ENCODE measurements at places on chromosomes 1 and 21.

- DNase-seq: no peak
Observed at GRCh38 chr21:43754948-43755781, 20.9 kb downstream of the CSTB start.

- no peak for DNase-seq
Observed at GRCh38 chr1:229406798-229407197, 27.1 kb downstream of the ACTA1 start.

DNA sequence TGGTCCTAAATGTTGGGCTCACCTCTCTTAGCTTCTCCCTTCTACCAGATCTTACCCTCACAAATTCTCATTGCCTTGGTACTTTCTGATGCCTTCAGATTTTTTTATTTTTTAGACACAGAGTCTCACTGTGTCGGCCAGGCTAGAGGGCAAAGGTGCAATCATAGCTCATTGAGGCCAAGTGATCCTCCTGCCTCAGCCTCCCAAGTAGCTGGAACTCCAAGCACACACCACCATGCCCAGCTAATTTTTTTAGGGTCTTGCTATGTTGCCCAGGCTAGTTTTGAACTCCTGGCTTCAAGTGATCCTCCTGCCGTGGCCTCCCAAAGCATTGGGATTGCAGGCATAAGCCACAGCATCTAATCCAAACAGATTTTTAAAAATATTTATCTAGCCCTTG lies 69.4 kb downstream of the ZSWIM5 start:
- no peak for DNase-seq

DNA sequence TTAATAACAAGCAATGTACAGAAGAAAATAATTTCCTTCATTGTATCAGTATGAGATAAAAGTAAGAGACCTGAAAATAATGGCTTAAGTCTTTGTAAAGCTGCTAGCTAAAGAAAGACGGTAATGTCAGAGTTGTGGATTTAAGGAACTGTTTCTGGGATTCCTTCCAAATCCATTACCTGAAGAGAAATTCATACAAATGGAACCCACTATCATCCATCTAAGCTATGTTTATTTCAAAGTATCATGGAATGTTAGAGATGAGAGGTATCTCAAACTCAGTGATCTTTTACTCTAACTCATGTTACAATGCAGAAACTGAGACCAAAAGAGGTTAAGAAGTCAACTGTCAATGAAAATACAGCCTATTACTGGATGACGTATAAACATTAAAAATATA lies 197.7 kb downstream of the DENND1B start:
- DNase-seq: no peak

DNA sequence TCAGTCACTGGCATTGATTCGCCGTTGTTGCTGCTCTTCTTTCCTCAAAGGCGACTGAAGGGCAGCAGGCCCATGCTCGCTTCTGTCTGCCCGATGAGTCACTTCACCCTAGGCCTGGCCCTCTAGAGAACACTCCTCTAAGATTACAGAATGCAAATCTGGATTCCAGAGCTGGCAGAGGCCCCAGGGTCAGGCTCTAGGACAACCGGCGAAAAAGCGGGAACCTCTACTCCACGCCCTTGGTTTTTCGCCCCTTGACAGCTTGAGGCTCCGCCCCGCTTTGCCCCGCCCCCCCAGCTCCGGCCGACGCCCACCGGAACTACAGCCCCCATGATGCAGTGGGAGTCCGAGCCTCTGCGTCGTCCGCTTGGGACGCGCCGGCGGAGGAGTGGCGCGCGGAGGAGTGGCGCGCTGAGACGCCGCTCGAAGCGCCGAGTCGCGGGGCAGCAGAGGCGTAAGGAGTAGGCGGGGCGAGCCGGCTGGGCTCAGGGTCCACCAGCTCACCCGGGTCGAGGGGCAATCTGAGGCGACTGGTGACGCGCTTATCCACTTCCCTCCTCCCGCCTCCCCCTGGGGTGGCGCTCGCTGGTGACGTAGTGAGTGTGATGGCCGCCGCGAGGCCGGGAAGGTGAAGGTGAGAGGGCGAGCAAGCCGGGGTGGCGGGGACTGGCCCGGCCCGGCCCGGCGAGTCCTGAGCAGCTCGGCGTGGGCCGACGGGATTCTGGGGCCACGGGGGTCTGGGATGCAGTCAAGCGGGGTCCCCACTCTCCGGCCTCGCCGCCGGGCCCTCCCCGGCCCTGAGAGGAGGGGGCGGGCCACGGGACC lies at the start of gene MFN2:
TSS of gene MFN2 (plus strand) at position 594 of the 825 bp plus-strand sequence. CDS start 8,725 bp downstream, outside the sequence.
- peak; percentile 84 for DNase-seq

DNA sequence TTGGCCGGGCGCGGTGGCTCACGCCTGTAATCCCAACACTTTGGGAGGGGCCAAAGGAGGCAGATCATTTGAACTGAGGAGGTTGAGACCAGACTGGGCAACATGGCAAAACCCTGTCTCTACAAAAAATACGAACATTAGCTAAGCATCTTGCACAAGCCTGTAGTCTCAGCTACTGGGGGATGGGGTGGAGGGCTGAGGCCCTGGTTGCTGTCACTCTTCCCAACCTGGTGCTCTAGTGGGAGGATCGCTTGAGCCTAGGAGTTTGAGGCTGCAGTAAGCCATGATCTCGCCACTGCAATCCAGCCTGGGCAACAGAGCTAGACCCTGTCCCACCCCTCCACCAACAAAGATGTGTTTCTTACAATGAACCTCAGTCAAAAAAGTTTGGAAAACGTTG lies 2.8 kb downstream of the PHGDH start:
- no peak for DNase-seq

DNA sequence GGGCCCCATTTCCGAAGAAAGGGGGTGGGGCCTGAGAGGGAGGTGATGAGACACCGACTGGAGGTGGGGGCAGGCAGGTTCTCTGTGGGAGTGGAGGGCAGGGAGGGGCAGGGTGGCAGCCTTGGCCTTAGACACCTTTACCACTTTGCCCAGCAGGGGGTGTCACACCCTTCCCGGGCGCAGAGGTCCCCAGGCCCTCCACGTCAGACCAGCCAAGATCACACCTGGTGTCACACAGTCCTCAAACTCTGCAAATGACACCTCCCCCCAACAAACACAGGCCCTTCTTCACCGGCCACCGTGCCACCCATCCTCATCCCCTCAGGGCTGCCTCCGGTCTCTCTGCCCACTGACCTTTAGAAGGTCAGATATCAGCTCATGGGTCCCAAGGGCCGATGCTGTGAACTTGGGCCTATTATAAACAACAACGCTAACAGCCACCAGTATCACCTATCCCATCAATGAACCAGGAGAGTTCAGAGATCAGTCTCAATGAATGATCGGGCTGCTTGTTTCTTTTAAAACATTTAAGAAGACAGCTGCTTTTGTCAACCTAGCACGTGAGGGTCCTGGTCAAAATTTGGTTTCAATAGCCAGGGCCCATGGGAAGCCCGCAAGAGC lies 103.9 kb downstream of the CASZ1 start:
- peak; percentile 48 for DNase-seq

- DNase-seq: no peak
Observed at GRCh38 chr1:175169286-175170018, 23.1 kb downstream of the KIAA0040 start.

GRCh38 chr21:31162079-31162699 lies 123.9 kb upstream of the KRTAP19-8 start:
- DNase-seq: no peak

DNA sequence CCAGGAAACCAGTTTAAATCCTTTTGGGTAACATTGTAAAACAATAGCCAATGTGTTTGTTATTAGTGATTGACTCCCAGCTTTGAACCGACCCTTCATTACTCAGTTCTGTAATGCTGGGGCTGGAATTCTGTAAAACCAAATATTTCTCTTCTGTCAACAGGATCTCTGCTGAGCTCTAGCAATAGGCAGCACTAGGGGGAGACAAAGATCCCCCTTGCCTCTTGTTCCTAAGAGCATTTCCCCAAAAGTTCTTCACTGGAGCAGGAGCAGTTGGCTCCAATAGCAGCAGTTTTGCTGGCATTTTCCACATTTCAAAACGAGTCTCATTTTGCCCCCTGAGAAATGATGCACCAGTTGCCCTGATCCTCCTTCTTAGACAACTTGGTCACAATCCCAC lies 1671.1 kb downstream of the MRPL39 start:
- DNase-seq: no peak

DNA sequence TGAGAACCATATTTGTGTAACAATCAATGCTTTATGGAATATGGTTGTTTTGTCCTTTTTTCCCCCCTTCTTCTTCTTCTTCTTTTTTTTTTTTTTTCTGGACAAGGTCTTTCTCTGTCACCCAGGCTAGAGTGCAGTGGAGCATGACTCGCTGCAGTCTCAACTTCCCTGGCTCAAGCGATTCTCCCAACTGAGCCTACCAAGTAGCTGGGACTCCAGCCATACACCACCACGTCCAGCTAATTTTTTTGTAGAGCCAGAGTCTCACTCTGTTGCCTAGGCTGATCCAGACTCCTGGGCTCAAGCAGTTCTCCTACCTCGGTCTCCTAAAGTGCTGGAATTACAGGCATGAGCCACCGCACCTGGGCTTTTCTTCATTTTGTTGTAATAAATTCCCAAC lies 86.7 kb downstream of the FMN2 start:
- DNase-seq: no peak

- no peak for DNase-seq
Observed at GRCh38 chr21:31180256-31181081, 142.2 kb upstream of the KRTAP19-8 start.

GRCh38 chr1:207217778-207218511 lies 103.5 kb upstream of the CD55 start:
- DNase-seq: no peak

DNA sequence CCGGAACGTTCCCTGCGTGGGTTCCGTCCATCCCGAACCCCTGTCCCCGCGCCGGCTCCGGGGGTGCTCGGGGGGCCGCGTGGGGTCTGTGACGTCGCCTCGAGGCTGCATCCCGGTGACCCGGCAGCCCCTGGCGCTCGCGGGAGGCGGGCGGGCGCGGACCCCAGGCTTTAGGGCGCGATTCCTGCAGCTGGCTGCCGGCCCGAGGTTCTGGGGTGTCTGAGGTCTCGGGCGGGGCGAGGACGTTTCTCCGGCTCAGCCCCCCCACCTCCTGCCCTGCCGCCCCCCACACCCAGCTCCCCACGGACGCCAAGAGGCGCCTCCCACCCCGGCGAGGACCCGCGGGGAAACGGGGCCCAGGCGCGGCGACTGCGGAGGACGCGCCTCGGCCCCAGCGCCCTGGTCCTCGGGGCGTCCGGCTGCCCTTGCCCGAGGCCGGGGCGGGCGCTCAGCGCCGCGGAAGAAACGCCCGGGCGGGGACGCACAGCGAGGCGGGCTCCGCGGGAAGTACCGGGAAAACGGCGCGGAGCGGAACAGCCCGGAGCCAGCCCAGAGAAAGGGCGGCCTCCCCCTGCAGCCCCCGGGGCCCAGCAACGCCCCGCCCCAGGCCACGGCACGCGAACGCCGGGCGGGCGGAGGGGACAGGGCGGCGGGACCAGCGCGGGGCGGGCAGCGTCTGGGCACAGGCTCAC lies 1.3 kb upstream of the PCBP3 start:
- no peak for DNase-seq

GRCh38 chr21:34892209-34892608 lies 156.9 kb downstream of the RUNX1 start:
- no peak for DNase-seq

GRCh38 chr1:228871314-228872061 lies 136.2 kb downstream of the RHOU start:
- no peak for DNase-seq

GRCh38 chr1:15189692-15190370 lies 36.3 kb downstream of the TMEM51 start:
- no peak for DNase-seq

DNA sequence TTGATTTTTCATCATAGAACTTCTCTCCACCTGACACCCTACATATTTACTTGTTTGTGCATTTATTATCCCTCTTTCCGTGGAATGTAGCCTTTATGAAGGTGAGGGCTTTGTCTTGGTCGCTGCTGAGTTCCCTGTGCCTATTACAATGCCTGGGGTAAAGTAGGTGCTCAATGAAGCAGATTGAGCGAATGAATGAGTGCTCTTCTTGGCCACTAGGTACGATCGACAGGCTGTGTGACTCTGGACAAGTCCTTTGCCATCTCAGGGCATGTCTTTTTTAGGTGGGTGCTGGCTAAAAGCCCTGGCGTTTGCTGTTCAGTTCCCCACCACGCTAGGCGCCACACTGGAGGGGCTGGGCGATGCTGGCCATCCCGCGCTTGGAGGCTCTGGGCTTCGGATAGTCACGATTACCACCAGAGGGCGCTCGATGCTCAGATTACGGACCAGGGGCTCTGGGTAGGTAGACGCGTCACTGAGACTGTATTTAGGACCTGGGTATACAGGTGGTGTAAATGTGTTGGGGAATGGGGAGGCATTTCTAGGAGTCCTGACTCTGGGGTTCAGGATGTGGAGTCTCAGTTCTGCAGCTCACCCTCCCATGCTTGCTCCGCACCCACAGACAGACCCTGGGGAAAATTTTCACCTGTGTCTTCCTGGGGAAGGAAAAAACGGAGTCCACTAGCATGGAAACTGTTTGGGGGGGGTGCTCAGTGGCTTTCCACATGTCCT lies 71.0 kb upstream of the CSF3R start:
- peak; percentile 28 for DNase-seq

DNA sequence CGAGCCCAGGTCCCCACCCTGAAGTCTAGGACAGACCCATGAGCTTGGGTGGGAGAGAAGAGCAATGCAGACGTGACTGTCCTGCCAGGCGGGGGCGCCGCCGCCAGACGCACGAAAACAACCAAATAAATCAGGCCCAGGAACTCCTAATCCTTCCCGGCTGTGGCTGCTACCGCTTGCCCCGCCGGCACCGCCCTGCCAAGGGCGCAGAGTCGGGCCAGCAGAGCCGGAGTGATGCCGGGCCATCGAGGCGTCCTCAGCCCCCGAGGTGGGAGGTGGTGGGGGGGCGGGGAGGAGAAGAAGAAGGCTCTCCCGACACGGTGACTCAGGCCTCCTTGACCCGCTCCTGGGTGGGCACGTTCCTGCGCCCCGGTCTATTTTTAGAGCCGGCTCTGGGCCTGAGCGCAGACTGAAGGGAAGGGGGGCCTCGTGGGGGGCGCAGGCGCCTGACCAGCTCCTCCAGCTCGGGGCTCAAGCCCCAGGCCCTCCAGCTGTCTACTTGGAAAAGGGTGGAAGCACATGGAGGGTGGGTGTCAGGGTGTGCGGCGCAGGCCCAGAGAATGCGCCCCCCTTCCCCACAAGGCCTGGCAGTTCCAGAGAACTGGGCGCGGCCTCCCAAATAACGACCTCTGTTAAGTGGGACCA lies 10.7 kb upstream of the COL16A1 start:
- DNase-seq: no peak

Measured in effector memory CD4-positive, alpha-beta T cell (primary cell).